ENCODE measurements at places on chromosomes 11 and 22.

DNA sequence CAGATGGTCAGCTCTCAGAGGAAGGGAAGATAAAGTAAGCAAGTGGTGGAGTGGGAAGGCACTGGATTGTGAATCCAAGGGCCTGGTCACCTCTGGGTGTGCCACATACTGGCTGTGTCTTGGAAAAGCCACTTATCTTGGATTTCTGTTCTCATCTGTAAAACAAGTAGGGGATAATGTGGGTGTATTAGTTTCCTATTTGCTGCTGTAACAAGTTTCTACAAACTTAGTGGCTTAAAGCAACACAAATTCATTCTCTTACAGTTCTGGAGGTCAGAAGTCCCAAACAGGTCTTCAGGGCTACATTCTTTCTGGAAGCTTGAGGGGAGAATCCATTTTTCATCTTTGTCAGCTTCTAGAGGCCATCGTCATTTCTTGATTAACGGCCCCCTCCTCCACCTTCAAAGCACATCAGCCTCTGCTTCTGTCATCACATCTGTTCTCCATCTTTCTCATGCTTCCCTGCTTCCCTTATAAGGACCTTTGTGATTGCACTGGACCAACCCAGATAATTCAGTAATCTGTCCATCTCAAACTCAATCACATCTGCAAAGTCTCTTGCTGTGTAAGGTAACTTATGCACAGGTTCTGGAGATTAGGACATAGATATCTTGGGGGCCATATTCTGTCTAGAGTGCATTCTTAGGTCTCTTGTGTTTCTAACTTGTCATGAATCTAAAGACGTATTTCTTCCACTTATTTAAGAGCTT, 75.9 kb downstream of the C22orf31 start:
- DNase-seq, result no peak

DNA sequence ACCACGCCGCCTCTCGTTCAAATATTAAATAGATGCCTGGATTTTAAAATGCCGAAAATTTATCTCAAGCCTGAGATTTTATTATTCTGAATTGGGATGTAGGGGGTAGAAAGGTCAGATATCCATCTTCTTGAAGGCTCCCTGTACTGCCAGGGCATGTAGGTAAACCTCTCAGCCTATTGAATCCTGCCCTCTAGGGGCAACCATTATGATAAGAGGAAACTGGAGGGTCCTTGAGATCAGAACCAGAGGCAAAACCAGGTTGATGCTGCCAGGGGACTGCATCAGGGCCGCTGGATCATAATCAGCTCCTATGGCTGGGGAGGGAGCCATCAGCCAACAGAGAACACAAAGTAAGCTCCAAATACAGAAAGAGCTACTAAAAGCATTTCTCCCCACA, 92.4 kb downstream of the KCNC1 start:
- no peak for DNase-seq

DNA sequence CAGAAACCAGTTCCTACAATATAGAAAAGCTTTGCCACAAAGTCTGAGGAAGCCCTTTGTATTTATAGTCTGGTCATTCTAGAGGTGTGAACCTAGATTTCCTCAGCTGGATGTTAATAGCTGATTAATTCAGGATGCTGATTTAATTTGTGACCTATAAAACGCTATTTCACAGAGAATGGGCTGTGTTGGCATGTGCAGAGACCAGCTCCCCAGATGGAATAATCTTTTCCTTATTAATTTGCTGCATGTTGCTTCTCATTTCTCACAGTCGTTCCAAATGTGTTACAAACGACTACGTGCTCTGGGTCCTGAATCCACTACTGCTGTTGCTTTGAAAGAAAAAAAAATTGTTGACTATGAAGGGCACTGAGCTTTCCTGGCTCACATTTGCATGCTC, 49.3 kb downstream of the BDNF start:
- DNase-seq, result no peak

DNA sequence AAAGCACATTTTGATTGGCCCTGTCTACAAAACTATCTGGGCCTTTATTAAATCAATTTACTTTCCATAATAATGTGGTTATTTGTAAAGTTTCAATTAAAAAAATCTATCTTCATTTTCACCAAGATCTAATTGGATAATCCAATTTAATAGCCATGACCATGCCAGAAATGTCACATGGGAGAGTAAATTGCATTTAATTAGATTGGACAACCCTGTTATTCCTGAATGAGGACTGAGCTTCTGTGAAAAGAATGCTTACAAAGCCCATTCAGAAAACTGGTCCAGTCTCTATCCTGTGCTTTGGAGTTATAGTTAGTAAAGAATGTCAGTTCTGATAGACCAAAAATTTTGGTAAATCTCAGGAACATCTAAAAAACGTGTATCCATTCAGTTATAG, 541.9 kb upstream of the ANO5 start:
- no peak for DNase-seq

GRCh38 chr11:69657456-69657910, 16.5 kb downstream of the CCND1 start:
- no peak for DNase-seq

DNA sequence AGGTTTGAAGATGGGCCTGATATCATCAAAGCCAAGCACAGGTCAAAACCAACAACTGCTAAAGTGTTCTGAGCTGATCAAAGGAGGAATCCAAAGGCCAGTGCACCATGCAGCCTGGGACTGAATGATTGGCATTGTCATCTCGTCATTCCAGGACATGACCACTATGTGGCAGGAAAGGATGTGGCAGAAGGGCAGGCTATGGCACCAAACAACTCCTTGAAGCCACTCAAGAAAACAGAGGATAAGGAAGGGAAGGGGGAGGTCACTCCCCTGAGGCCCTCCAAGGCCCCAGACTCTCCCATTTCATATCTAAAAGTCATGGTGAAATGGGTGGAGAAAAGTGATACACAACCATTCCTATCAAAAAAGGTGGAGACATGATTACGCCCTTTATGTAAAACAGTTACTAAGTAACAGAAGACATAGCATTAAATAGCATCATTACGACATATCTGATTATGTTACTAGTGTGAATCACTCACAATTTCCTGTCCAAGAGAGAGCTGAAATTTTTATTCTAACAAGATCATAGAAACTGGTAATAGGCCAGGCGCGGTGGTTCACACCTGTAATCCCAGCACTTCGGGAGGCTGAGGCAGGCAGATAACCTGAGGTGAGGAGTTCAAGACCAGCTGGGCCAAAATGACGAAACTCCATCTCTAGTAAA, 49.3 kb downstream of the AHNAK start:
- DNase-seq, result peak; percentile 66

GRCh38 chr22:45843986-45844385, 133.0 kb downstream of the WNT7B start:
- DNase-seq, result no peak

DNA sequence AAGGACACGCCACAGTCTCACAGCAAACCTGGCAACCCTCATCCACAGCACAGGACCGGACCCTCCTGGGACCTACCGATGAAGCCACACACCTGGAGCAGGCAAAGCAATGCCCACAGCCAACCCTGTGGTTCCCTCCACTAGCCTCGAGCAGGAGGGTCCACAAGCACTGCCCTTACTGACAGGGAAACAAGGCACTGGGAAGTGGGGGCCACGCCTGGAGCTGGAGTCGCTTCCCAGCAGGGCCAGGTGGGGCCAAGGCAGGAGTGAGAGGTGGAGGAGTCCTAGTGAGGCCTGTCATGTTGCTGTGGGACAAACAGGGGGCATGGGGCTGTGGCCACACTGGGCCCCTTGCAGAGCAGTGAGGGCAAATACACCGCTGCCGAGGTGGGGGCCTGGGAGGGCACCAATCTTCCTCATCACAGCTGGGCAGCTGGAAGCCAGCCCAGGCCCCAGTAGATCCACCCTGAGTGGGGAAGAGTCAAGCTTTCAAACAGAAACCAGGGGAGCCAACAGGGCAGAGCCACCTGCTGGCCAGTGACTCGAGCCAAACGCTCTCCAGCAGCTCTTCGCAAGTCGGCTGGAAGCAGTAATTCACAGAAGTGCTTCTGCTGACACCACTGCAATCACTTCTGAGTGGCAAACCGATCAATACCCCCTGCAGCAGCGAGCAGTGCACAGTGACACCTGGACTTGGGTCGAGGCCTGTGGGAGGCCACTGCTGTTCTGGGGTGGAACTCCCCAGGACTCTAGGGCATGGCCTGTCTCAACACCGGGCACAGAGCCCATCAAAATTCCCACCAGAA, 13.7 kb downstream of the SULT4A1 start:
- peak; percentile 56 for DNase-seq

GRCh38 chr11:689625-690024, 5.4 kb downstream of the DEAF1 start:
- DNase-seq, result no peak

DNA sequence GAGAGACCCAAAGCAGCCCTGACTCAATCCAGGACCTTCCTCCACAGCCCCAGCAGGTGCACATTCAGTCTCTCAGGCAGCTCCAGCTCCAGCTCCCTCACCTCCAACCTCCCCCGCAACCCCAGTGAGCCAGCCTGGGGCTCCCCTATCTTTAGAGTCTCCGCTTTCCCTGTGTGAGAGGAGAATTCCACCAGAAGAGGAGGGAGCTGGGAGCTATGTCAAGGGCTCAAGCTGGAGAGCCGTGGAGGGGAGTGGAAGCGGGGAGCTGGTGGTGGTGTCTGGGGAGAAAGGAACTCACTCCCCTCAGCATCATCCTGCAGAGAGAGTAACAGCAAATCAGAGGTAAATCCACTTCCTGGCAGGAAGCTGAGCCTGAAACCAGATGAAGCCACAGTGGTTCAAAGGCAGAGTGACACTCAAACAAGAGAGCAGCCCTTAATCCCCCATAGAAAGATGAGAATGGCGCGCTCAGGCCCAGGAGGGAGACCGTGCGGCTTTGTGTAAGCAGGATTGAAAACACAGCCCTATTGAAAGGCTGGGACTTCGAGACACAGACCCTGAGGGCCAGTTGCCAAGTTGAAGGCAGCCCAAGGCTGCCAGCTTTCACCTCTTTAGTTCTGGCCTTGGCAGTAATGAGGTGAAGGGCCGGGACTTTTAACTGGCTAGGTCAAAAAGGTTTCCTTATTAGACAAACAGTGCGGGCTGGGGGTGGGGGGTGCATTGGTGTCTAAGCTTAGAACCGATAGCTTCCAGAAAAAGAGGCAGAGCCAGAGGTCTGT, 21.4 kb upstream of the CDON start:
- DNase-seq, result no peak

- DNase-seq, result no peak
Measured at GRCh38 chr11:79538775-79539174, 97.9 kb upstream of the TENM4 start.

DNA sequence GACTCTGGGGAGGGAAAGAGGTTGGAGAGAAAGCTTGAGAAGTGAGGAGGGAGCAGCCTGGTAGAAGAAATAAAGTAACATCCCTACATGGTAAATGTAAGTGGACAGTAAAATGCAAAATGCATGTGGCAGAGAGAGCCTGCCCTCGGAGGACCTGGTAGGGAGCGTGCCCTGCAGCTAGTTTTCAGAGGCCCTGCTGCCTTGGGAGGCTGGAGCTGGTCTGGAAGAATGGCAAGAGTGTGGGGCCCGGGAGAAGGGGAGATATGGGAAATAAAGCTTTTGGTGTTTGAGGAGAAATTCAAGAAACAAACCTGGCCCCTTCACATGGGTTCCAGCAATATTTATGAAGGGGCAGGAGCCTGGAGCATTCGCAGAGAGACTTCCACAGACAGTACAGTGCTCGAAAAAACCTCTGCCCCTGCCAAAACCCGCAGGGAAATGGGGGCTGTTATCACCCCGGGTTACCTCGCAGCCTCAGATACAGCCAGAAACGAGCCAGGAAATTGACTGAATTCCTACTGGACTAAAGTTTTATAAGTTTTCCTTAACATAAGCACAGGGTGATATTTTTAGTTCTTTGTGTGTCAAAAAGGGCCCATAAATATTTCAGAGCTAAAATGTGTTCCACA, 363.0 kb downstream of the TENM4 start:
- no peak for DNase-seq

GRCh38 chr22:19059481-19060278, 62.5 kb downstream of the DGCR2 start:
- DNase-seq, result no peak

GRCh38 chr11:84390441-84391078, 1104.4 kb upstream of the CCDC90B start:
- no peak for DNase-seq

DNA sequence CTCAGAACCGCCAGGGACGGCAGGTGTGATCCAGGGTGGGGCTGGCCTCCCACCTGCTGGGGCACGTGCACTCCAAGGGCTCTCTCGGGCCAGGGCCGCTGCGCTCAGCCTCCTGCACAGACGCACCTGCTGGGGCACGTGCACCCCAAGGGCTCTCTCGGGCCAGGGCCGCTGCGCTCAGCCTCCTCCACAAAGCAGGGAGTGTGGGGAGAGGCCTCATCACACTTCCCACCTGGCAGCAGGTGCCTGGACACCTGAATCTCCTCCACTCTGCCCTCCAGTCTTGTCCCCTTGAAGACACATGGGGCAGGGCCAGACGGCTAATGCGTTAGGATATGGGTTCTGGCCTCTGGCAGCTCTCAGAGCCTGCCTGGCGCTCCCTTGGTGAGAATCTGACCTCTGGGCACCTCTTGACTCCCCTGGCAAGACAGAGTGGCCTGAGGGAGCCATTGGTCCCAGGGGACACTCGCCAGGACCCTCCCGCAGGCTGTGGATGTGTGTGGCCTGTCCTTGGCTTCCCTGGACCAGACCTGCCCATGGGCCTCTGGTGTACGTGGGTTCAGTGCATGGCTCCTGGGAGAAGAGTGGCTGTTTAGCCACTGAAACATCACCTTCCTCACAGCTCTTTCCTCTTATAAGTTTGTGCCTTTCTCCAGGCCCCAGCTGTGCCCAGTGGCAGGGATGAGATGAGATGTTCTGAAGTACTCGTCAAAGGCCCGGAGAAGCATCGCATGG, 73.5 kb downstream of the BRD1 start:
- peak; percentile 6 for DNase-seq

- DNase-seq, result peak; percentile 94
Measured at GRCh38 chr11:59171508-59172322, at the start of gene DTX4. Gene DTX4, plus strand, starts transcription at chr11:59172132. Its CDS starts 464 bp downstream, at chr11:59172596.

DNA sequence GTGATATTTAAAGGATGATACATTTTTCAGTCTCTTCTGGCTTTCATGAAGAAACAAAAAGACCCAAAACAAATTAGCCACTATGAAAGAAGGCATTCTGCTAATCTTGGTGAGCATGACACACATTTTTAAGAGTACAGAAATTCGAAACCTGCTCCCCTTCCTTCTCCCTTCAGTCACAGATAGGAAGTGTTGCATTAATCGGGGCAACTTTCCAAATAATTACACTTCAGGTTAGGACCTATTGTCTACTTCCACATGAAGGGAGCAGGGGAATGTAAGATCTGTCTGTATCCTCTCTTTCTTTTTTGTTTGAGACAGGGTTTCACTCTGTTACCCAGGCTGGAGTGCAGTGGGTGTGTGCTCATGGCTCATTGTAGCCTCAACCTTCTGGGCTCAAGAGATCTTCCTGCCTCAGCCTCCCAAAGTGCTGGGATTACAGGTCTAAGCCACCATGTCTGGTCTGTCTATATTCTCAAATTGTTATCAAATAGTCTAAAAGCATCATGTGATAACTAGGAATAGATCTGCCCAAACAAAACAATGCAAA, 45.8 kb downstream of the NCAM1 start:
- DNase-seq, result no peak
